ENCODE measurements at places on chromosomes 6 and 20. TPM values are rescaled to one million over a fixed set of nuclear protein-coding genes. Genes with fewer than 3 reads are reported as not detected.

Gene KHDC1
- 1.9 TPM for total RNA-seq

GRCh38 chr6:77910826-77911225 is 258.0 kb downstream of the MEI4 start:
- DNase-seq = no peak

Gene ZC2HC1B
- total RNA-seq = not detected

Gene NMBR
- total RNA-seq = not detected

DNA sequence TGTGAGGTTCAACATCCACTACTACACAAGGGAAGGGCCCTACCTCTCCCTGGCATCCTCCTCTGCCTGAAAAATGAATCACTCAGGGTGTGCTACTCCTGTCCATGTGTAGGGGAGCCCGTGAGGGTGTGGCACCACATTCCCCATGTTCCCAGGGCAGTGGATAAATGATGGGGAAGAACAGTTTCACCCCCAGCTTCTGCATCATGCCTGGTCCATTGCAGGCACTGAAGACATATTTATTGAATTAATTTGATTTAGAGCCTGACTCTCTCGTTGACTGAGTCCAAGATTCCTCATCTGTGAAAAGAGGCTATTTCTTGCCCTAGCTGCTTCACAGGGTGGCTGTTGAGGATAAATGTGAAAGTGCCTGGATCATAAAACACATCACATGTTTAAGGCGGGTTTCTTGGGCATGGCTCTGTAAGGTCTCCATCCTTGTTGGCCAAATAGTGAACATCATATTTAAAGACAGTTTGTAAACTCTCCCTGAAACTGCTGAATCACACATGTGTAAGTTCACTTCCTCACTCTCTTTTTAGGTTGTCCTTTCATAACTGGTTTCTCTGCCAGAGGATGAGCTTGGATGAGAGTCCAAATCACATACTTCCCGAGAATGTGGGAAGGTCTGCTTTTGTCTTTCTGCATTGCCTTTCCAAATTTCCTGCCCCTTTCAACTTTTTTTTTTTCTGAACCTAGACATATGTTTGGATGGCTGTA is 79.7 kb upstream of the FYN start:
- DNase-seq = no peak

DNA sequence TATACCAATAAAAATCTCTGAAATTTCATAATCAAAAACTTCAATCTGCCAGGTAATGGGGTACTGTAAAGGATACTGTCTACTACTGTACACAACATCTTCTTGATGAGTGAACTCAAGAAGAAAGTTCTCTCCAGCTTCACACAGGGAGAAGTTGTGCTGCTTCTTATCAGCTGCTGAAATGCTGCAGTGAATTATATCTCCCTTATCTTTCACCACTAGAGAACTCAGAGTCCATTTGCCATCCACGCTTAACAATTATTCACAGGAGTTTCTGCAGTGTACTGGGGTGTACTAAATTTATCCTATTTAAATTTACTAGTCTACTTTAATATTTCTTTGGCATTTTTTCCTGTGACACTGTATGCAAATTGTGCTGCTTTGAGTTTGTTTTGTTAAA is 384.8 kb downstream of the TFAP2B start:
- DNase-seq = no peak

DNA sequence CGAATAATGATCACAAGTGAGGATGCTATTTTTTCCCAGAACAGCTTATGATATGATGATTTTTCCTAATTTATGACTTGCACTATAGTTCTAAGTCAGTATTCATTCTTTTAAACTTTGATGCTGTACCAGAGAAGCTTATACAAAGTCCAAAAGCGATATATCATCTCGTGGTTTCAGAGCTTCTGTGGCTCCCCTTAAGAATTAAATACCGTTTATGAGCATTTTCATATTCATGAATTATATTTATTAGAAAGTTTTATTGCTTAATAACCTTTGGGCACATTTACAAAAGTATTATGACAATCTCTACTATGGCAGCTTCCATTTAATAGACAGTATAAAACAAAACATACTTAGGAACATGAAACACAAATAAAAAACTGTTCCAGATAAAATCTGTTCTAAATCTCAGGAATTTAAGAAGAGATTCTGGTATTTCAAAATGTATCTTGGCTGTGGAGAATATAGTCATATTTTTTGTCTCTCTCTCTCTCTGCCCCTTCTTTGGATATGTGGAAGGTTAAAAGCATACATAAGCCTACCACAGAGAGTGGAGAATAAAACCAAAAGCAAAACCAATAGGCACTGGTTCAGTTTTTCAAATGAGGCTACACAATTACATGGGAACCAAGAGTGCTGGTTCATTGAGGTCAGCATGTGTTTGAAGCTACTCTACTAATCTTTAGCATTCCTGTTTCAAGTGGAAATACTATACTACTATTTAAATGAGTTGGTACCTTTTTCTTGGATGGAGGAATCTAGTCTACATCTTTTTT is 884.5 kb upstream of the GJE1 start:
- no peak for DNase-seq

DNA sequence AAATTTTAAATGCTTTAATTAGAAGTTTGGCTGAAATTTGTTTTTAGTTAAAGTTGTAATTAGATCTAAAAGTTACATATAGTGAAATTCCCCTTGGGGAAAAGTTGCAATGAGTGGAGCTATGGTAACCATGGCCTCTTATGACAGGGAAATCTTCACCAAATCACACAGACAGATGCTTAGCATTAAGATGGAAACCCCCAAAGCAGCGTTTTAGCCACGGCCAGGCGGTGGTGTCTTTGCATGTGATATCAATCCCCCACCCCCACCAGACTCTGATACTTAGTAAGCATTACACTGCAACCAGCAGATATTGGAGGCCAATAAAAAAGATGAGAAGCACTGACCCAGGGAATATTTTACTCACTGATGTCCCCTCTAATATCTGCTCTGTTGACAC is 75.7 kb downstream of the REPS1 start:
- no peak for DNase-seq

All from upper lobe of right lung (tissue), 1 donor.